ENCODE measurements at places on chromosomes 12 and 14.

- H3K27me3 ChIP-seq = peaks cover 86% of the 10 kb centered on the region
- H3K36me3 ChIP-seq = no peaks in the 10 kb centered on the region
Observed at GRCh38 chr12:52690351-52691075, 10.3 kb upstream of the KRT1 start.

GRCh38 chr12:124490584-124491305 lies 76.7 kb downstream of the NCOR2 start:
- H3K4me3 ChIP-seq = no peak overlapping the region
- H3K27me3 ChIP-seq = no peaks in the 10 kb centered on the region
- peaks cover 17% of the 10 kb centered on the region for H3K36me3 ChIP-seq
- H3K4me1 ChIP-seq = peaks cover 94% of the 10 kb centered on the region
- DNase-seq = peak; percentile 92

- H3K4me3 ChIP-seq = no peak overlapping the region
- no peaks in the 10 kb centered on the region for H3K4me1 ChIP-seq
- no peak for DNase-seq
- no peak overlapping the region for H3K27ac ChIP-seq
- peaks cover 4% of the 10 kb centered on the region for H3K27me3 ChIP-seq
Observed at GRCh38 chr12:25495331-25496097, 57.6 kb downstream of the LMNTD1 start.

GRCh38 chr14:69287098-69288010 lies 27.4 kb downstream of the GALNT16 start:
- no peak for DNase-seq
- peak overlapping the region; percentile 73 for H3K27ac ChIP-seq
- no peak overlapping the region for H3K4me3 ChIP-seq
- no peaks in the 10 kb centered on the region for H3K27me3 ChIP-seq
- no peaks in the 10 kb centered on the region for H3K36me3 ChIP-seq
- peaks cover 79% of the 10 kb centered on the region for H3K4me1 ChIP-seq

DNA sequence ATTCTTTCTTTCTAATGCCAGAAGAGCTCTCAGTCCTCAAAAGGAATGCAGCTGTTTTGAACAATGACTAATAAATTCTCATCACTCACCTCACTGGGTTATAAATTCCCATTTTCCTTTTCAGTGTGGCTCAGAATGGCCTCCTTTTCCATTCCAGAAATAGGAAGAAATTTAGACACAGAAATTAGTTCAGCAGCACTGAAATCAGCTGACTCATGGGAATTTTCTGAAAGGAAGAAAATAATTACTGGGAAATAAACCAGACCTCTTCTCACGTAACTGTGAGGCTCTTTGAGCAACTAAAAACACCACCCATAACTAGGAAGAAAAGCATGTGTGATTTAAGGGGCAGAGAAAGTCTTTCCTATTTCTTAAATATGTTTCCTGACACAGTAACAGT lies 23.8 kb downstream of the CD163 start:
- H3K4me1 ChIP-seq = no peaks in the 10 kb centered on the region
- H3K4me3 ChIP-seq = no peak overlapping the region
- peaks cover 4% of the 10 kb centered on the region for H3K27me3 ChIP-seq
- no peaks in the 10 kb centered on the region for H3K36me3 ChIP-seq
- no peak for DNase-seq

- H3K27me3 ChIP-seq = peaks cover 5% of the 10 kb centered on the region
- no peak overlapping the region for H3K27ac ChIP-seq
- H3K36me3 ChIP-seq = no peaks in the 10 kb centered on the region
- H3K4me1 ChIP-seq = no peaks in the 10 kb centered on the region
- H3K4me3 ChIP-seq = no peak overlapping the region
- DNase-seq = no peak
Observed at GRCh38 chr14:57833323-57833722, 32.6 kb downstream of the SLC35F4 start.

DNA sequence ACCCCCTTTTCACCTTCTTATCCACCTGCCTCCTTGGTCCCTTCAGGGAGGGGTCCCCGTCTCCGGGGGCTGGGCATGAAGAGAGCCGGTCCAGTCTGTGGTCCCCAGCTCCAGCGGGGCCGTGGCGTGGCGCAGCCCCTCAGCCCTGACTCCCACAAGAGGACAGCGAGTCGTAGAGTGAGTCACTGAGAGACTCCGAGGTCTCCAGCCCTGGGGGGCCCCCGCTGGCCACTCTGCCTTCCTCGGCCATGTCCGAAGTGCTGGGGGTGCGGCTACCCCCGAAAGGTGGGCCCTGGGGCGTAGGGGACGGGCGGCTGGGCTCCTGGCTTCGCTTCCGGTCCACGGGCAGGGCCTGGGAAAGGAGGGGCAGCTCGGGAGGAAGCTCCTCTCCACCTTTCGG lies 36.5 kb downstream of the NCKAP5L start:
- H3K27ac ChIP-seq = no peak overlapping the region
- H3K36me3 ChIP-seq = peaks cover 76% of the 10 kb centered on the region
- no peaks in the 10 kb centered on the region for H3K4me1 ChIP-seq
- no peak overlapping the region for H3K4me3 ChIP-seq
- no peaks in the 10 kb centered on the region for H3K27me3 ChIP-seq

- H3K4me3 ChIP-seq = no peak overlapping the region
- peaks cover 65% of the 10 kb centered on the region for H3K36me3 ChIP-seq
- peak overlapping the region; percentile 13 for H3K27ac ChIP-seq
- DNase-seq = peak; percentile 67
- peaks cover 56% of the 10 kb centered on the region for H3K4me1 ChIP-seq
- H3K27me3 ChIP-seq = no peaks in the 10 kb centered on the region
Observed at GRCh38 chr14:103688906-103689902, 26.0 kb downstream of the XRCC3 start.

- H3K36me3 ChIP-seq = no peaks in the 10 kb centered on the region
- H3K27ac ChIP-seq = no peak overlapping the region
- H3K27me3 ChIP-seq = no peaks in the 10 kb centered on the region
Observed at GRCh38 chr14:60212503-60213371, 36.3 kb upstream of the PPM1A start.

- no peak overlapping the region for H3K27ac ChIP-seq
- H3K4me3 ChIP-seq = no peak overlapping the region
- DNase-seq = no peak
- H3K36me3 ChIP-seq = no peaks in the 10 kb centered on the region
Observed at GRCh38 chr14:26851793-26852192, 254.0 kb upstream of the NOVA1 start.

DNA sequence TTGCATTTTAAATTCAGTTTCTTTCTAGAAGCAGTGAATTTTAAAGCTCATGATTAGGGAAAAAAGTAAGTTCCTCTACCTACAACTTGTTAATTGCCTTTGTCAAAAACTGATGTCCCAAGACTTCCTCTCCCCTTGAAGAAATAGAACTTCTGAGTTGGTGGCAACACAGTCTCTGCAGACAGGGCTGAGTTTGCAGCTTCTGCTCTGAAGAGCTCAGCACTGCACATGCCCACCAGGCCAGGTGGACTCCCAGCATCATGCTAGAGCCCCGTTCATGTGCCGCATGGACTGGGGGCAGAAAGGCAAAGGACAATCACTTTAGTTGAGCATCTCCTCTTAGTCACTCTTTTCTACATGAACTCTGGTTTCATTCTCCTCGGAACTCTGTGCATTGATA lies 620.1 kb downstream of the VRK1 start:
- H3K27me3 ChIP-seq = peaks cover 78% of the 10 kb centered on the region
- peaks cover 13% of the 10 kb centered on the region for H3K4me1 ChIP-seq
- no peak overlapping the region for H3K27ac ChIP-seq
- no peak overlapping the region for H3K4me3 ChIP-seq
- no peaks in the 10 kb centered on the region for H3K36me3 ChIP-seq

DNA sequence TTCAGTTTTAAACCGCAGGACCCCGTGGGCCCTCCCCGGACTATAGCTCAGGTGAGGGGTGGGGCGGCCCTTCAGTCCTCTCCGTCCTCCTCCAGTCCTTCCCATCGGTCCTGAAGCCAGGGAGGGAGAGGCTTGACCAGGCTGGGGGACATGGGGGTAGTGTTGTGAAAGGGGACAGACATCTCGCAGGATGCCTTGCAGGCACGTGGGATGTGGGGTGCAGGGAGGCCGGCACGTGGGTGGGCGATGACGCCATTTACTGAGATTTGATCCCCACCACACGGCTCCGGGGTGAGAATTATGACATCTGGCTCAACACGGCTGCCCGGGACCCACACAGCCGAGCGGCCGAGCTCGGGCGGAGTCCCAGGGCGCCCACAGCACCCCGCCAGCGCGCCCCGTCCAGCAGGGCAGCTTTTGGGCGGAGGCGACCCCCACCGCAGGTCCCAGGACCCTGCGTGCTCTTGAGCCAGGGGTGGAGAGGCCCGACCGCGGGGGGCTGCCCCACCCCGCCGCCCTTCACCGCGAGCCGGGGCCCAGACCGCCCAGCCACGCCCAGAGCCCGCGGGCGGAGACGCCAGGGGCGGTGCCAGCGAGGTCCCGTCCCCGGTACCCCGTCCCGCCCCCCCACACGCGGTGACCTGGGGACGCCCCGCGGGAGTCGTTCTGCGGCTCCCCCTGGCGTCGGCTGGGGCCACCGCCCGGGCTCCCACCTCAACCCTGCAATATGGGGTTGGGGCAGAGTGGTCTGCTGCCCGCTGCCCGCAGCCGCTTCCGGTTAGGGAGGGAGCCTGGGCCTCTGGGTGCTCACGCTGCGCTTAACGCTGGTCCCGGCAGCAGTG lies 3.3 kb upstream of the EXOC3L4 start:
- H3K36me3 ChIP-seq = no peaks in the 10 kb centered on the region
- peaks cover 19% of the 10 kb centered on the region for H3K4me1 ChIP-seq
- H3K27ac ChIP-seq = peak overlapping the region; percentile 36
- H3K4me3 ChIP-seq = peak overlapping the region; percentile 68
- H3K27me3 ChIP-seq = peaks cover 36% of the 10 kb centered on the region

DNA sequence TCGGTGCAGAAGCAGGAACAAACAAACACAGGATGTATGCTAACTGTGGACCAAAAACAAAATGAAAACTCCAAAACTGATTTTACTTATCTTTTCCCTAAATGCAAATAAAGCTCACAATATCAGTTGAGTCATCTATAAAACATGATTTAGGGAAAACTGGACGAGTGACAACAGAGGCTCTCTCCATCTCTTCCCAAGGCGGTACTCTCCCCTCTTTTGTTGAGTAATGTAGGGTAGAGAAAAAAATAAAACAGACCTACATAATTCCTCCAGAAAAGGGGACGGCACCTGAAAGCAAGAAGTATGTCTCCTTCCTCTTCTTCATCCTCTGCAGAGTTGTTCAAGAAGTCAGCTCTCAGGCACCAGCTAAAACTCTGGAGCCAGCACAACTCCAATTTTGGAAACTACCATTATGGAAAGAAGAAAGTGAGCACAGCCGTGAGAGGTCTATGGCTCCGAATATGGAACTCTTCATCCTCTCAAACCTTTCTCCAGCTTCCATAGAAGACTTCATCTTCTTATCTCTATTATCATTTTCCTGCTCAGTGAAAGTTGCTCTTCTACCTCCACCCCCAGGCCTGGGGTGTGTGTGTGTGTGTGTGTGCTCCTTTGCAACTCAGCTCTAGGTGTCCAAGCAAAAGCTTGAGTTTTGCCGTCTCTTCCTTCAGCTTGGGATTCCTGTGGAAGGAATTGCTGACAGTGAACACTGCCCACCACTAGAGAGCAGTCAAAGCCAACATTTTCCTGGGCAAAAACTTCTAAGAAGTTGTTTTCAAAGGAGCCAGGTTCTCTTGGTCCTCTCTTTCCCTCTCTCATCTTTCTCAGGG lies 155.4 kb downstream of the DIO2 start:
- H3K27ac ChIP-seq = no peak overlapping the region
- DNase-seq = no peak
- H3K27me3 ChIP-seq = no peaks in the 10 kb centered on the region
- H3K4me1 ChIP-seq = no peaks in the 10 kb centered on the region
